M059J (cell line): ENCODE measurements at places on chromosomes 2 and 18. TPM values are rescaled to one million over a fixed set of nuclear protein-coding genes. Genes with fewer than 3 reads are reported as not detected.

The ARHGEF33 gene
- 0.02 TPM in 1 of 2 replicates, not detected in the other for total RNA-seq

The MAL gene
- 11.3 and 14.7 TPM in 2 replicates for total RNA-seq

The SLC5A7 gene
- total RNA-seq = not detected in 2 replicates

GRCh38 chr2:120669971-120670370, 65.7 kb upstream of the GLI2 start:
- DNase-seq = no peak

GRCh38 chr2:174403628-174404027, 8.1 kb downstream of the SCRN3 start:
- no peak for DNase-seq

DNA sequence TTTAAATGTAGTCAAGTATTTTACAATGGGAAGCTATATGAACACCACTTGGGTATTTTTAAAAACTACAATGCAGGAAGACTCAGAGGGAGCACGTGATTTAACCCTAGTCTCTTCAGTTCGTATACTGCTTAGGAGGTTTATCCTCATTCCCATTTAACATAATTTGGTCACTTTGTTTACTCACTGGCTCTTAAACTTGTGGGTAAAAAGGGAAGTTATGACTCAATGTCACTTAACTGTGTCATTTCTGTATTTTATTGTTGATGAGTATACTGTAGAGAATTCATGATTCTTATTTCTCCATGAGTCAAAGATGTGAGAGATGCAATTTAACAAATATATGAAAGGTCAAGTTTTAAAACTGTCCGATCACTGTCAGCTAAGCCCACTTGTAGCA, 48.2 kb downstream of the SLC66A3 start:
- peak; percentile 88 for DNase-seq

The CYBRD1 gene
- total RNA-seq = 43.7 and 54.7 TPM in 2 replicates
